Stimulated activated effector memory CD8-positive, alpha-beta T cell treated with anti-CD3 and anti-CD28 coated beads, Interleukin-12 subunit alpha, Interleukin-12 subunit beta, amount 100 ng/mL, for 72 hours (primary cell): ENCODE measurements at places on chromosomes 3 and 15.

DNA sequence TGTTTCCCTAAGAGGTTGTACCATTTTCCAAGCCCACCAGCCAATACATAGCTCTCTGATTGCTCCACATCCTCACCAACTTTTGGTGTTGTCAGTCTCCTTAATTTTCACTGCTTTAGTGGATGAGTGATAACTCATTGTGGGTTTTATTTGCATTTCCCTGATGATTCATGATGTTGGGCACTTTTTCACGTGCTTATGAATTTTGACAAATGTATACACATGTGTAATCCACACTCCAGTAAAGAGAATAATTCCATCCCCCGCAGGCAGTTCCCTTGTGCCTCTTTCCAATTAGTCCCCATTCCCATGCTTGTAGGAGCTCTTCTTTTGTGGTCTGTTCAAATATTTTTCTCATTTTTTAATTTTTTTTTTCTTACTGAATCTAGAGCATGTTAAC, 52.4 kb downstream of the ANP32A start:
- no peak for DNase-seq

DNA sequence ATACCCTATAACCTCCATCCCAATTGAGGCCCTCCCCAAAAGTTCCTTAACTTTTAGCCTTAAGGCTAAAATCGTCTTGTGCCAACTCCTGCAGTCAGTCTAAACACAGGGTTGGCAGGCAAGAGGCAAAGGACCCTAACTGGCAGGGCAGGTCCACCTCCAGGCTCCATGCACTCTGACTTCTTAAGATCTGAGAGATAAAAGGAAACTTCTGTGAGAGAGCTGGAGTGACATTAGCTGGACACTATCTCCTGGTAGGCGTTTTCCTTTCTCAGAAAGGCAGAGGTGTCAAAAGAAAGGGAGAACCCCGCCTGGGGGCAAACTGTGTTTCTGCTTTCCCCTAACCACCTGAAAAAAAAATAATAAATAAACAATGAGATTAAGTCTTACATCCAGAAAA, 3.6 kb downstream of the CHSY1 start:
- no peak for DNase-seq

GRCh38 chr15:89888214-89888804, 5.5 kb downstream of the AP3S2 start:
- DNase-seq, result no peak

DNA sequence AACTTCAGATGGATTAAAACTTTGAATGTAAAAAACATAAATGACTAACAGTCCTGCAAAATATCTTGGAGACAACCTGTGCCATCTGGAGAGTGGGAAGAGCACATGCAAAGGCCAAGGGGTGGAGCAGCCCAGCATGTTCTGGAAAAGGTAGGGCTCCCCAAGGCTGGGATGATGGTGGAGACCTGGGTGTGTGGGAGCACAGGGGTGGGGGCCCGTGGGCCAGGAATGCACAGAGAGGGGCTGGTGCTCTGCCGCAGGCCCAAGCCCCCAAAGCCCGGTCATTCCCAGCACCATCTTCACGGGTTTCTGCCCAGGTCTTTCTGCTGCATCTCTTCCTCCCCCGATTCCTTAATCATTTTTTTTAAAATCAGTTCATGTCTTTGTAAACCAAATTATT, 9.7 kb upstream of the GATA2 start:
- no peak for DNase-seq

- DNase-seq, result no peak
These were observed 182.4 kb downstream of the ADAMTS9 start for GRCh38 chr3:64505419-64505818.

DNA sequence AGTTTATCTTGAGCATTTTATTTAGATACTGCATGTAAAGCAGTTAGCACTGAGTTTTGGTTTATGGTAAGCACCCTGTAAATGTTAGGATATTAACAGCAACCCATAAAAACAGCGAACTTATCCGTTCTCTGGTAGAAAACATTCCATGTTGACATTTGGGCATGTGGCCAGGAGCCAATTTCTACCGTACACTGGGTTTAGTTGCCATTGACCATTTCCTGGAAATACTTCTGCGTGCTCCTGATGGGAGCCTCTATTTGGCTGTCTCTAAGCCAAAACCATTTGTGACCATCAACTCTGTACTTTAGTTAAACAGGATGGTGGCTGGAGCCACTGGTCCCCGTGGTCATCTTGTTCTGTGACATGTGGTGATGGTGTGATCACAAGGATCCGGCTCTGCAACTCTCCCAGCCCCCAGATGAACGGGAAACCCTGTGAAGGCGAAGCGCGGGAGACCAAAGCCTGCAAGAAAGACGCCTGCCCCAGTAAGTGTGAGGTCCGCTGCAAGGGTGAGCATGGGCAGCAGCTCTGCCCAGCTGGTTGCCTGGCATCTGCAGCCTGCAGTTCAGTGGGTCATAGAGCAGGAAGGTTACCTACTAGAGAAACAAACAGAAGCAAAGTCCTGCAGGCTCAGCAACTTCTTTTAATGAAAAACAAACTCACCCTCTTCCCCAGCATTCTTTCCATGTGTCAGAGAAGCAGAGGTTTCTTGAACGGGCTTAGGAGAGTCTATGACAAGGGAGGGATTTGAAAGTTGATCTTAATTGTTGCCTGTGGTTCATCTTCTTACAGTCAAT, 7.1 kb downstream of the THBS1 start:
- DNase-seq, result no peak

GRCh38 chr15:80816936-80817335, 37.8 kb downstream of the CEMIP start:
- DNase-seq, result no peak

- no peak for DNase-seq
These were observed 128.1 kb upstream of the ARL6 start for GRCh38 chr3:97636465-97636864.

- peak; percentile 23 for DNase-seq
These were observed 563 bp downstream of the PXYLP1 start for GRCh38 chr3:141231952-141232823.
